Stimulated activated CD4-positive, alpha-beta T cell treated with anti-CD3 and anti-CD28 coated beads, Interleukin-2, amount 100 ng/mL, for 24 hours (primary cell): ENCODE measurements at places on chromosomes 1 and 21.
A peak's percentile ranks its signal among the peaks of the same experiment; 100 is the strongest.

DNA sequence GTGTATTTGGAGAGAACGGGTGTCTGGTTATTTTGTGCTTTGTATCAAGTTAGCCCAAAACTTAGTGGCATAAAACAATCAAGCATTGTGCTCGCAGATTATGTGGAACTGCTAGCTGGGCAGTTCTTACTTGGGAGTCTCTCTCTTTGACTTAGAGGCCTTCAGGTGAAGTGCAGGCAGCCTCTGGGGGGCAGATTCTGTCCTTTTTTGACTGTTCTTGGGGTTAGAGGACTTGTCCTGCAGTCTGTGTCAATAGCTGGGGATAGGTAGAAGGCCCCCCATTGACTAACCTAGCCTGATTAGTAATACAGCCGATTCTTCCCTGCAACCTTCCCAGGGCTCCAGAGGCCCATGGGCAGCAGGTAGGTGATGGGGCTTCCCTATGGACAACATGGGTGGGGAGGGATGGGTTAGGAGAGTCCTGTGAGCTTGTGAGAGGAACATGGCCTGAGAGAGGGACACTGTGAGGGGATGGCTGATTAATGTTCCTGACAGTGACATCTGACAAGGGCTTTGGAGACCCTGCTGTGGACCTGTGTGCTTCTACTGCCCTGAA, 37.2 kb upstream of the ACOT11 start:
- DNase-seq, result no peak

- DNase-seq, result no peak
Measured at GRCh38 chr1:73144311-73144710, 862.0 kb upstream of the NEGR1 start.

DNA sequence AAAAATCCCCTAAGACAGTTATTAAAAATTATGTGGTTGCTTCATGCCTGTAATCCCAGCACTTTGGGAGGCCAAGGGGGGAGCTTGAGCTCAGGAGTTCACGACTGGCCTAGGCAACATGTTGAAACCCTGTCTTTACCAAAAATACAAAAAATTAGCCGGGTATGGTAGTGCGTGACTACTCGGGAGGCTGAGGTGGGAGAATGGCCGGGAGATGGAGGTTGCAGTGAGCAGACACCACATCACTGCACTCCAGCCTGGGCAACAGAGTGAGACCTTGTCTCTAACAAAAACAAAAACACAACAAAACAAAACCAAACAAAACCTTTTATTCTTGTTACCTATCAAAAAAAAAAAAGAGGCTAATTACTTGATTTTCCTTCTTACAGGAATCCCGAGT, 2.1 kb downstream of the ELK4 start:
- no peak for DNase-seq

DNA sequence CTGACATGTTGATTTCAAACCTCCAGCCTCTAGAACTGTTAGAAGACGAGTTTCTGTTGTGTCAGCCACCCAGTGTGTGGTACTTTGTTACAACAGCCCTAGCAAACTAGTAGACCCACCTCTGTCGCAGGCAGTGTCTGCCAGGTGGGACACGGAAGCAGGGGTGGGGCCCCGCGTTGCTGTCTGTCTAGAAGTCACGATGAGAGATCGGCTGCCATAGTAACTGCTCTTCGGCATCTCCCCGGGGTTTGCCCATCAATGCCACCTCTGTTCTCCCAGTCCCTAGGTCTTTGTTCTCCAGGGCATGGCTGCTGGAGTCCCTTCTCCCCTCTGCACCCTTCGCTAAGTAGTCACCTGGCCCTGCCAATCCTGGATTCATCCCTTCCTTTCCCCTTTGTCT, 15.2 kb upstream of the CLSTN1 start:
- no peak for DNase-seq

DNA sequence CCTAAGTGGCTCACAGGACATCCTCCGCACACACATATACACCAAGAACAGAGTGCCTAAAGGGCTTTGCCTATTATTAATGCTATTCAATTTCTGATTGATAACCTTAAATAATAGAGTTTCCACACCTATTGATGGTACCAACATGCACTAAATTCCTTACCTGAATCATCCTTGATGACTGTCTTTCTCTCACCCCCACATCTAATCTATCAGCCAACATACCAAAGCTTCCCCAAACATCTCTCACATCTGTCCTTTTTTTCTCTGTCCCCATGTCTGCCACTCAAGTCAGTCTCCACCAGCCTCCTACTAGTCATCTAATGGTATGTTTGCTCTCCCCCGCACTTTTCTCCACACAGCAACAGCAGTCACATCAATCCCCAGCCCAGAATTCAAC, 174.4 kb downstream of the DSCAM start:
- no peak for DNase-seq

- DNase-seq, result no peak
Measured at GRCh38 chr1:64743954-64744491, 852 bp upstream of the RAVER2 start.

GRCh38 chr1:209652121-209652735, at the start of gene LAMB3:
Gene LAMB3 (minus strand): TSS chr1:209652425. CDS start chr1:209650944, 1,481 bp downstream.
- DNase-seq, result no peak

DNA sequence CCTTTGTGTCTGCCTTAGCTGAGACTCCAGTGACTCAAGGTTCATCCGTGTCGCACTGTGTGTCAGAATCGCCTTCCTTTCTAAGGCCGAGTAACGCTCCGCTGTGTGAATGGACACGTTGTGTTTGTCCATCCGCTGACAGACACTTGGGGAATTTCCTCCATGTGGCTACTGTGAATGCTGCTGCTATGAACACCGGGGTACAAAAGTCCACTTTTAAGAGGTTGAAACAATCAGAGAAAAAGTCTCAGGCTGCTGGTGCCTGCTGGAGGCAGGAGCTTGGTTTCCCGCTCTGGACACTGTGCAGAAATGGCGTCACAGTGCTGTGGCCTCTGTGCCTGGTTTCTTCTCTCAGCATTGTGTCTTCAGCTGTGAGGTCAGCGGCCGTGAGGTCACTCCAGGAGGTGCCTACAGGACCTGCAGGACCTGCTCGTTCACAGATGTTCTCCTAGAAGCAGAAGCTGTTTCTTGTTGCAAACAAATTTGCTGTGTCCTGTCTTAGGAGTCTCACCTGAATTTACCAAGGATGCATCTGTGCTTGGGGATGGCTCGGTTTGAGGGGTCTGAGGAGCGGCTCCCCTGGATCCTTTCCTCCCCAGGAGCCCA, 34.2 kb downstream of the KRTAP10-1 start:
- DNase-seq, result no peak

GRCh38 chr21:28908351-28908750, 84.3 kb downstream of the LTN1 start:
- no peak for DNase-seq

DNA sequence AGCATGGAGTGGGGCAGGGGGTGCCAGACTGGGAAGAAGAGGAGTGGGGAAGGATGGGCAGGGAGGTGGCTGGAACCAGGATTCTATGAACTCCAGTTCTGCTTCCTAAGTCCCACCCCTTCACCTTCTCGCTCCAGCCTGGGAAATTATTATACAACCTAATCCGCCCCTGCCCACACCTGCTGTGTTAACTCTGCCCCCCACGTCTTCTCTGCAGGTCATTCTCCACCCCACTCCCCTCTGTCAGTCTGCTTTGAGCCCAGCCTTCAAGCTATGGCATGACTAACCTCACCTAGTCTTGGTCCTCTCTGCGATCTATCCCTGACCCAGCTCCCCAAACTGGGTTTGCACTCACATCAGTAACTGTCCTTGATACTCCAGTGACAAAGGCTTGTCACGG, 46.0 kb upstream of the GOLT1A start:
- no peak for DNase-seq

DNA sequence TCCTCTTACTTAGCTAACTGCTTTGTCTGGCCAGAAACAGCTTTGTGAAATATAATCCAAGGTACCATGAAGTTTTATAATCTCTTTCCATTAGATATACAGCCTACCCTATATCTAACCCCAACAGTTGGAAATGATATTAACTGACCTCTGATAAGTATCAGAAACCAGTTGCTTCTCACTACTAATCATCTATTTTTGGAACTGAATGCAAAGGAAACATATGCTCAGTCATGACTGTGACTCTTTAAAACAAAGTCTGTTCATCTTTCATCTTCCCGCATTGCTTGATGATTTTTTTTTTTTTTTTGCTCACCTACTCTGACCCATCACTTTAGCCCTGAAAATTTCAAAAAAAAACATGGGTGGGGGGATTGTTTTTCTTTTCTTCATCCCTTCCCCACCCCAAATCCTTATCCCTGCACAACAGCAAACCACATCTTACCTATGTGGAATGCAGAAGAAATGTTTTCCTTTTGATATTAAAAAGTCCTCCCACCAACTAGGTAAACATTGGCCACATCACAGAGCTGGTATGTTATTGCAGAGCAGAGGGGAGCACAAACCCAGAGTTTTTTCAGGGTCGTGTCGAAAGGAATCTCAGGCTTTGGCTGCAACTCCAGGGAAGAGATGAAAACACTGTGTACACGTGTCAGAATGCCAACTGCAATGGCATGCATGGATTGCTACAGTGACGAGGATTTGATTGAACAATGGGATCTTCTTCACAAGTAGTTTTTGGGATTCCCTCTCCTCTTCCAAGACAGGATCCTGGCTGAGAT, 137.3 kb downstream of the SLC30A10 start:
- DNase-seq, result no peak

DNA sequence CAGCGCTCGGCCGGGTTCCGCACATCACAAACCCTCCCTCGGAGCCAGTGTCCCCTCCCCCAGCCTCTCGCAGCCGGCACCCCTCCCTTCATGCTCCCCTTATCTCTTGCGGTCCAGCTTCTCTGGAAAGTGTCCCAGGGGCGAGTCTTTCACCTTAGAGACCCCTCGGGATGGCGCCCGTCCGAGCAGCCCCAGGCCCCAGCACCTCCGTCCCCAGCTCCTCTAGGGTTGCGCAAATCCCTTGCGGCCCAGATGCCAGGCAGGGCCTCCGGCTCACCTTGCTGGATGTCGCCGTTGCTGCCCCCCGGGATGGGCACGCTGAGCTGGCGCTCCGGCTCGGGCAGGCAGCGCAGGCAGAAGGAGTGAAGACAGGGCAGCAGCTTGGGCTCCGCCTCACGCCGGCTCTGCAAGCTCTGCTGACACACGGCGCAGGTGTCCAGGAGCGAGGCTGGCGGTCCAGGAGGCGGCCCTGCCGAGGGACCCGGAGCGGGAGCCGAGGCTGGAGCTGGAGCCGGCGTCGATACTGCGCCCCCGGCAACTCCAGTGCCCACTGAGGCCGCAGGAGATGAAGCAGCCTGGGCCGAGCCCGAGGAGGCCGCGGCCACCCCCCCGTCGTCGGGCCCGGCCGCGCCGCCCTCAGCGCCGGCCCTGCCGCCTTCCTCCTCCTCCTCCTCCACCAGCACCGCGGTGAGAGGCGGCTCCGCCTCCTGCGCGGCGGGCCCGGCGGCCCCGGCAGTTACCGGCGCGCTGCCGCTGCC, 550 bp downstream of the TRIM33 start:
- peak; percentile 53 for DNase-seq

DNA sequence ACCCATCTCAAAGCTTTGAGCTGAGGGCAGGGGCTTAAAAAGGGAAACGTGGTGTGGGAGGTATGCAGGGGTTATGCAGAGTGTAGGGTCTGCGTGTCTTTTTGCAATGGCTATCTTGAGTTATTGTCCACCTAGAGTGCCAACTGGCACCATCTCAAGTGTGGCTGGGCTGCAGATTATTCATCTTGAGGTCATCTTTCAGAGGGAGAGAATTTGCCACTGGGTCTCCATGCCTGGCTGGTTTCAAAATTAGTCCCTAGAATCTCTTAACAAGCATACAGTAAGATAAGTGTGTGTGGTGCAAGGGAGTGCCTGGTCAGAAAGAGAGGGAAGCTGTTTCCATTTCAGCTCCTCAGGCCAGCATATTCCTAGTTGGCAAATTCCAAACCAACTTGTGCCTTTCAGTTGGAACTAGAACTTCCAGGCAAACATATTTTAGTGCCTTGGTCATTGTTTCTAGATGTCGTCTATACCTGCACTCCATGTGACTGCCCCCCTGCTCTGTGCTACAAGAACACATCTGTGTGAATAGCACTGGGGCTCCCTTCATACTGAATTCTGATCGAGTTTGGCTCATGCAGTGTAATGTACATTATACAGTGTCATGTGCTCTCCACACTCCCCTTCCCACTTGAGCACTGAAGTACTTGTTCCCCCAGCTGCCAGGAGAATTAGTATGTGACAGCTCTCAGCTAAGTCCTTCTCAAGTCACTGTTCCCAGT, 5.0 kb upstream of the OR2T8 start:
- DNase-seq, result no peak

DNA sequence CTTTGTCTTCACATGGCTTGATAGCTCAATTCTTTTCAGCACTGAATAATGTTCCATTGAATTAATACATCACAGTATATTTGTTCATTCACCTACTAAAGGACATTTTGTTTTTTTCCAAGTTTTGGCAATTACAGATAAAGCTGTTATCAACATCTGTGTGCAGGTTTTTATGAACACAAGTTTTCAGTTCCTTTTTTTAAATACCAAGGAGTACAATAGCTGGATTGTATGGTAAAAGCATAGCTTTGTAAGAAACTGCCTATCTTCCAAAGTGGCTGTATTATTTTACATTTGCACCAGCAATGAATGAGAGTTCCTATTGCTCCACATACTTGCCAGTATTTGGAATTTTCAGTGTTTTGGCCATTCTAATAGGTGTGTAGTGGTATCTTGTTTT, 4.8 kb upstream of the MCOLN2 start:
- no peak for DNase-seq

- DNase-seq, result no peak
Measured at GRCh38 chr1:1020000-1020404, at the start of gene AGRN. Gene AGRN (plus strand): TSS chr1:1020120. CDS start chr1:1020173, 53 bp downstream.

DNA sequence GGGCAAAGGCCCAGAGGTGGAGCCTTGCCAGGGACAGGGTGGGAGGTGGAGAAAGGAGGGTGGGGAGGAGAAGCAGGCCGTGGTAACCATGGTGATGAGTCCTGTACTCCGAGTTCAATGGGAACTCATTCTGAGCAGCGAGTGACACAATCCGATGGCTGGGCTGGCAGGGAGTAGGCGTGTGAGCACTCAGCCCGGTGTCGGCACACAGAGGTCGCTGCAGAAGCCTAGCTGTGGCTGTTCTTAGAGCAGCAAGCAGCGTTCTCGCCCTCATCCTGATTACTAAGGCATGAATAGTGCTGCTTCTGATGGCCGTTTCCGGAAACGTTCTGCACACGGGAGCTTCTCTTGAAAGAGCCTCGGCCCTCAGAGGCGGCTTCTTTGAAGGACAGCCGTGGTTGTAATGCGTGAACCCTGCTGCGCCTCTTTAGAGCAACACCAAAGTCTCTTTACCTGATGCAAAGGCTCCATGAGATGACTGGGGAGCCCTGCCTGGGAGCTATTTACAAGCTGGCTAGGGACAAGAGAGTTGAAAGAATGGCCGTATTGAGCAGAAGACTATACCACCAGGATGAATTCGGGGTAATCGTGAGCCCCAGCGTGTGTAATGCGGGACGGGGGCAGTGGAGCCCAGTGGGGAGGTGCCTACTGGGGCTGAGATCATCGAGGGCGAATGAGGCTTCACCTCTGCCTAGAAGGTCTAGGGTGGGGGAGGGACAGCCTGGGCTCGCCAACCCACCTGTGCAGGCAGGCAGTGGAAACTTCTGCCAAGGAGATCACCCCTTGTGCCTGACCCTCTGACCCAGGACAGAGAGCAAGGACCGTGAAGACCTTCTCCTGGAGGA, 72.8 kb upstream of the PAX7 start:
- peak; percentile 29 for DNase-seq

- DNase-seq, result no peak
Measured at GRCh38 chr1:218317061-218317460, 28.1 kb upstream of the TGFB2 start.
